ENCODE measurements at places on chromosomes 6 and 20. TPM values are rescaled to one million over a fixed set of nuclear protein-coding genes. Genes with fewer than 3 reads are reported as not detected.

RHAG gene
- total RNA-seq: not detected

DNA sequence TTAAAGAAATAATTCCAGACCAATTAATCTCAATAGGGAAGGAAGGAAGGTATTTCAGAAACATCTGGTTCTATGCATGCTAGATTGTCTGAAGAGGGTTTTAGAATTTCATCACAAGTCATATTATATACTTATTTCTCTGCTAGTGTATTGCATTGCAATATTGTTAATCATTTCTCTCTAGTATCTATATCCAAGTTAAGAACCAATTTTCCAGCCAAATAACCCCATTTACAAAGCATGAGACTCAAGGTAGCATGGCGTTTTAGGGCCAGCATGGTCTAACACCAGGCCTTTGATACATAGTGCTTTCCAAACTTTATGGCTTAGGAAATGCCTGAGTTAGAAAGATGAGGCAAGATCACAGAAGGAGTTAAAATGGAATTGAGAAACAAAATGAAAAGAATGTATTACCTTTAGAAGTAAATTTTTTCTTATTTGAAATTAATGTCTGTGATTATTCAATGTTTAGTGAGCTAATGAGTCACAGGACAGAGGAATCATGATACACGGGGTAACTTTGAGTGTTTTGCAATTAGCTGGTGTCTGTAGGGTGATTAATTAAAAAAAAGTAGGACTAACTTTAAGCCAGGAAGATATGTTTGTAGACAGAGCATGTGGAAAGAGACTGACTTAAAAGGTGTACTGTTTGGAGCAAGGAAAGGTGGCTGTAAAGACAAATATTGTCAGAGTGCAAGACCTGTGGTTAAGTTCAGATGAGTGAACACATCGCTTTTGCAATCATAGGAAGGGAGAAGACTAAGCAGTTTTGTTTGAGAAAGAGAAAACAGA, 1006.2 kb upstream of the CITED2 start:
- no peak for DNase-seq

DNA sequence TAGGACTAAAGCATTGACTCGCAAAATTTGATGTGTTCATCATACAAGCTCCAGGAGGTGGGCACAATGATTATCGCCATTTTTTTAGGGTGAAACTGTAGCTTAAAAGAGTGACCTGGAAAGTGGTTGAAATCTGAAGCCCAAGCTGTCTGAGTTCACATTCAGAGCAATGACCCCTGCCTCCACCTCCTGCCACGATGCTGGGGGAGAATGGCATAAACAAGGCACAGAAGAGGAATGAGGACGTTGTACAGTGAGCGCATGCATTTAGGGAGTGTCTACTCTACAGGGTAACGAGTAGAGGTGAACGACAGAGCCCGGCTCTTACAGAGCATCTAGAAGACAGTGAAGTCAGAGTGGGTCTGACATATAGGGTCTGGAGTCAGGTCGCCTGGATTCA, 37.2 kb downstream of the CNKSR3 start:
- DNase-seq: peak; percentile 64

DNA sequence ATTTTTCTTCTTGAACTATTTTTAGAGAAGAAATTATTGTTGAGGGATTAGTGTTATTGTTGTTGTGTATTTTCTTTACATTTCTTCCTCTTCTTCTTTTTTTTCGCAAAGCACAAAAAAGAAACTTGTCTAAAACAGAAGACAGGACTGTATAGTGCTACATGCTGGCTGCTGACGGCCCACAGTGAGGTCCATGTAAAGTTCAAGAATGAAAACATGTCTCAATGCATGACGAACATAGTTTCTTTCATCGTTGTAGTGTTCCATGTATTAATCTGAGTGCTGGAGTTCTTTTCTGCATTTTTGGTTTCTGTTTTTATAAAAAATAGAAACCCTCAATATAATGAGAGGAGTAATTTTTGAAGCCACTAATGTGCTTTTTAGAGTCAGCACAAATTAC, 462.9 kb upstream of the MARCKS start:
- DNase-seq: no peak

Measured in kidney (tissue), 22 donors.